ENCODE measurements at places on chromosomes 13 and 19.

- DNase-seq = no peak
Observed at GRCh38 chr13:20451397-20451796, 74.3 kb downstream of the CRYL1 start.

DNA sequence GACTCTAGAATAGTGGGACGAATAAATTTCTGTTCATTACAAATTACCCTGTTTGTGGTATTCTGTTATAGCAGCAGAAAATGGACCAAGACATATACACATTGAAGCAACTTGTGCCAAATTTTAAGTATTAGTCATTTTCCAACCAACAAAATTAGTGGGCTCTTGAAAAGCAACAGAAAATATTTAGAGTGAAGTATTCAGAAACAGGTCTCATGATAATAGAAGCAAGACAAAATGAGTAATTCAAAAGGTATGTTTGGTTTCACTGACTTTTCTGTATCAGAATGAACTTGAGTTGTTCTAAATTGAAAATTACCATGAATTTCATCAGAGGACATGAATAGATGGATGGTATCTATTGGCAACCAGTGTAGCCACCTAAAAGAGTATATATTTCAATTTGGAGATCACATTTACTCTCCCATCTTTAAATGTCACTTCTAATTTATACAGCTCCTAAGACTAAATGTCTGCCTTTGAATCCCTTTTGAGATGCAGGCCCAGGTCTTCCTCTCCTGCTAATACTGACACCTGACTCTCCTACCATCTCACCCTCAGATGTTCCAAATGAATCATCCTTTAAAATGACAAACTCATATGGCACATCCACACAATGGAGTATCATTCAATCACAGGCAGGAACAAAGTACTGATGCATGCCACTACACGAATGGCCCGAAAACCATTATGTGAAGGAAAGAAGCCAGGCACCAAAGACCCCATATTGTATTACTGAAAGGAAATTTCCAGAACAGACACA, 40.7 kb upstream of the DOCK9 start:
- DNase-seq = no peak

DNA sequence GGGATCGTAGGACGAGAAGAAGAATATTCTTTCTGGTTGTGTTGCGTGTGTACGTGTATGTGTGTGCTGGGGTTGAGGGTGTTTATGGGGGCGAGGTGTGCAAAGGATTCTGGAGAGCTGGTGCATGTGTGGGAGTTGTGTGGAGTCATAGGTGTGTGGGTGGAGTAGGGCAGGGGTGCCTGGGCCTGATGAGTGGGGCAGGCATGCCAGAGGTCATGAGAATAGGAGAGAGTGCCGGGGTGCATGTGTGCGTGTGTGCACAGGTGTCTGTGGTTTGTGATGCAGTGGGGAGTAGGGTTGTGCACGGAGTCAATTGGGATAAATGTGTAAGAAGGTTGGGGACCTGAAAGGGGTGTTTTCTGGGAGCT, 649 bp downstream of the TMEM91 start:
- no peak for DNase-seq

GRCh38 chr19:4061178-4061682, 5.5 kb downstream of the ZBTB7A start:
- peak; percentile 32 for DNase-seq

DNA sequence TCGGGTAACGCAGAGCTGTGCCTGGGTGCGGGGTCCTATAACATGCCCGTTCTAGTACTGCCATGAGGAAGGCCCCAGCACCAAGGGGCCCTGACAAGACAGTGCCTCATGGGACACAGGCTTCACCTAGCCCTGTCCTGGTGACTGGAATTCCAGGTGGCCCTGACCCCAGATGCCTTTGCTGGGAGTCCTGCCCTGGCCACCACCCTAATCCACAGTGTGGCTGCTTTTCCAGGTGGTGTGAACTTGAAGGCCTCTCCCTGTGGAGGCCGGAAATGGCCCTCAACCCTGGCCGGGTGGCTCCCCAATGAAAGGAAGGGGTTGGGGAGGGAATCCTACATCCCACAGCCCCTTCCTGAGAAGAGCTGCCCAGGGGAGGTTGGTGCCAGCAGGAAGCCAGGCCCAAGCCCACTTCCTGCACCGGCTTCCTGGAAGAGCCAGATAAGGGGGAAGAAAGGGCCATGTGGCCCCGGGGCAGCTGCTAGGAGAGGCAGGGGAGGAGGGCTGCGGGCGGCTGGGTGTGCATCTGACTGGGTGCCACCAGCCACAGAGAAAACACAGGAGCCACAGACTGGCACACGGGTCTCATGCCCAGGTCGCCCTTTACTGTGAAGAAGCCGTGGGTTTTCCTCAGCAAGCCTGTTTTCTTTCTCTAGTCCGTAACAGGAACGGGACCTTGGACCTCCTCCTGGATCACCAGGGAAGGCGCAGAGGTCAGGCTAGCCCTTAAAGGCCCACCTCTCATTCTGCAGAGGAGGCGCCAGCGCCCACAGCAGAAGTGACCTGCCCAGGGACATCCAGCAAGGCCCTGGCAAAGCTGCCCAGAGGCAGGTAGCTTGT, 4.7 kb downstream of the LSM4 start:
- no peak for DNase-seq

- DNase-seq = no peak
Observed at GRCh38 chr13:27401210-27401609, 23.2 kb upstream of the GTF3A start.

- DNase-seq = no peak
Observed at GRCh38 chr19:57682226-57682766, 519 bp downstream of the ZNF551 start.

All from stimulated activated CD8-positive, alpha-beta memory T cell treated with anti-CD3 and anti-CD28 coated beads, Interleukin-2, amount 100 ng/mL, for 48 hours (primary cell).